Activated naive CD8-positive, alpha-beta T cell treated with anti-CD3 and anti-CD28 coated beads, Interleukin-2, amount 50 U/mL, for 24 hours (primary cell): ENCODE measurements at places on chromosomes 12 and 14.

DNA sequence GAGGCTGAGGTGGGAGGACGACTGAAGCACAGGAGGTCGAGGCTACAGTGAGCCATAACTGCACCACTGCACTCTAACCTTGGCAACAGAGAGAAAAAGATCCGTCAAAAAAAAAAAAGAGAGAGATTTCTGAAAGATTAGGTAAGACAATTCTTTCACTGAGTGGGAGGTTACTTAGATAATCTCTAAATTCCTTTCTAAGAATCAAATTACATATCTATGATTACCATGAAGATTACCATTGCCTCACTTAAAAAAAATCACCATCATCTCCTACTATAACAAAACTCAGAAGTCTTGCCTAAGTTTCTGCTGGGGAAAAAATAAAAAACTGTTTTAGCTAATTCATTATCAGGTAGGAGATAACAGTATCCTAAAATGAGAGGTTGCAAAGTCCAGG, 366.7 kb downstream of the DUSP6 start:
- no peak for DNase-seq

DNA sequence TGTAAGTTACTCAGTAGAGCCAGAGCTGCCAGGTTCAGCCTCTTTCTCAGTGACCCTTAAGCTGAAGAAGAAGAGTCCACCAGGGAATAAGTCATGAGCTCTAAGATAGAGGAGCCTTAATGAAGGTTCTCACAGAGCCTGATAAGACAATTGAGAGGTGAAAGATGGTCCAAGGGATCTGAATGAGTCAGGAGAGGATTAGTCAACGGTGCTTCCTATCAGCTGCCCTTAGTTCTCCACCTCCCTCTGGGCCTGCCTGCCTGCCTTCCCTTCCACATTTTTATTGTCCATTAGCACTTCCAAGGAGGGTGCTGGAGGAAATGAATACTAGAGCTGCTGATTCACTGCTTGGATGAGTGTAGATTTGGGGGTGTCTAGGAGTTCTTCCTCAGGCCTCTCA, 161.7 kb upstream of the RMST start:
- DNase-seq = no peak

DNA sequence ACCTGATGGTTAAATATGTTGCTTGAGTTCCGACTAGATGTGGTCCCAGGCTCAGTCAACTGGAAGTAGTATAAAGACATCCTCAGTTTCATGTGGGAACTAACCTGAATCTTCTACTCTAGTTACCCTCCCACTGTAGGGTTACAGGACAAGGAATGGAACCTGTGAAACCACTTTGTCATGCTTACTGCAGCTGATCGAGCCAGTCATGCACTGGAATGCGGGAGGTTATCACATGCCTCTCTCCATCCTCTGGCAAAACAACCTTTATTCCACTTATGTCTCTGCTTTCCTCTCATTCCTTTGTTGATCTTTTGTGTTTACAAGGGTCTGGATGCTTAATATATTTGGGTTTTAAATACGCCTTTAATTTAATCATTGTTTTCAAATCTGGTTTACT, 111.9 kb upstream of the DDHD1 start:
- DNase-seq = no peak

DNA sequence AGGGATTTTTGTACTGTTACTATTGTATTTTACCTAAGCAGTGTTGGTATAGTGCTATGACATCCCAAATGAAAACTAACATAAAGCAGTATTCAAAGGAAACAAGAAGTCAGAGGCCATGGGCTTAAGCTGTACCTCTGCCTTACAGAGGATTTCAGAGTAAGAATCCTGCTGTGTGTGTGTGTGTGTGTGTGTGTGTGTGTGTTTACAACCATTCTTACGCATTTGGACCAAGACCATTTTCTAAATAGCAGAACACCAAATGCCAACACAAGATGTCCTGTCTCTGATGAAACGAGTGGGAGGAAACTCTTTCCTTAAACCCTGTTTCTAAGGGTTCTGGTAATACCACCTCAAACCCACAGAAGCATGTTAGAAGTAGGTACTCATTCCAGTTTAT, 64.4 kb downstream of the PPP1R36 start:
- no peak for DNase-seq

DNA sequence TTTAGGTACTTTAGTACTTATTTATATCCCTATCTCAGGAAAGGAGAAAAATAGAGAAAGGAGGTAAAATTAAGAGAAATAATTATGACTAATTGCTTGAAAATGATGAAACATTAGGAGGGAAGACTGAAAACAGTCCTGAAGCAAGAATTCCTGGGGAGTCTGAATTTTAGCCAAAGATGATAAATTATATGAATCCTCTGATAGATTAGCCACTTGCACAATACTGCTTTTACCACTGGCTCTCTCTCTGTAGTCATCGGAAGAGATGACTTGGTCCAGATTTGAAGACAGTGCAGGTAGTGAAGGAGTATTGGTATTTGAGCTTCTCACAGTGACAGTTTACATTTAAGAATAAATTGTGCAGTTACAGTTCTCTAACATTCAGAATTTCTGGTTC, 83.8 kb upstream of the CLEC14A start:
- DNase-seq = no peak

DNA sequence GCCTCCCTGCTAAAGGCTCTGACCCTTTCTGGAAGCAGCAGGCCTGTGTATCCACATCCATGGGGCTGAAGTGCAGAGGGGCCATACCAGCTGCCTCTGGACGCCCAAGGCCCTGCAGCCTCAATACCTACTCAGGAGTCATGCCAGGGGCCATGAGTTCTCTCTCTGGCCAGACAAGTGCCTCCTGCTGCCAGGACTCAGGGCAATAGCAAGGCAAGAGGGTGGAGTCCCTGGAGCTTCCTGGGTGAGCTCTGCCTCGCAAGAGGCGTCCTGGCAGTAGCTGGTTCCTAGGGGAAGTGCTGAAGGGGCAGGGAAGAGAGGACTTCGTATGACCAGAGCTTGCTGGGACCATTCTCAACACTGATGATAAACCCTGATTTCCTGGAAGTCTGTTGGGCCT, 10.9 kb upstream of the ENDOU start:
- no peak for DNase-seq

- DNase-seq = no peak
Measured at GRCh38 chr14:39169541-39169900, 612 bp downstream of the TRAPPC6B start.

GRCh38 chr12:2110849-2111566, 58.2 kb downstream of the CACNA1C start:
- no peak for DNase-seq

GRCh38 chr12:57607958-57608663, 3.1 kb upstream of the ARHGEF25 start:
- DNase-seq = no peak

- no peak for DNase-seq
Measured at GRCh38 chr12:69533844-69534243, 51.4 kb upstream of the CCT2 start.

GRCh38 chr14:85317491-85318021, 212.4 kb upstream of the FLRT2 start:
- no peak for DNase-seq

DNA sequence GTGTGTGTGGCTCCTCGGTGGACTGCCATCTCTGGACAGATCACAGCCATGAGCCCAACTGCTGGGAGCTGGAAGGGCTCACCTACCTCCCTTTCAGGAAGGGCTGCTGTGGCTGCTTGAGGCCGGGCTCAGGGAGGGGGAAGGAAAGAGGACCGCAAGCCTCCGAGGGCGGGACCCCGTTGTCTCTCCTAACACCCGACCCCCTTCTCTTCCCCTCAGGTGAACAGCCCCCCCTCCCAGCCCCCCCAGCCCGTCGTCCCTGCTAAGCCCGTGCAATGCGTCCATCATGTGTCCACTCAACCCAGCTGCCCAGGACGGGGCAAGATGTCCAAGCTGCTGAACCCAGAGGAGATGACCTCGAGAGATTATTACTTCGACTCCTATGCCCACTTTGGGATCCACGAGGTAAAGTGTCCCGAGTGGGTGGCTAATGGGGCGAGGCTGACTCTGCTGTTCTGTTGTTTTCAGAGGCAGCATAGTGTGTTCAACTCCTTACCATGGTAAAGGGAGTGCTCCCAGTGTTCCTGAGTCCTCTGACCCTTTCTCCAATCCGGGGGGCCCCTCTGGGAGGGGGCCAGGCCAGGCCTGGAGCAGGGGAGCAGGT, 49.5 kb downstream of the PRMT8 start:
- DNase-seq = no peak

GRCh38 chr12:82757656-82758055, 71.0 kb downstream of the TMTC2 start:
- DNase-seq = no peak

GRCh38 chr12:121791671-121792551, 1.6 kb downstream of the RHOF start:
- peak; percentile 61 for DNase-seq

DNA sequence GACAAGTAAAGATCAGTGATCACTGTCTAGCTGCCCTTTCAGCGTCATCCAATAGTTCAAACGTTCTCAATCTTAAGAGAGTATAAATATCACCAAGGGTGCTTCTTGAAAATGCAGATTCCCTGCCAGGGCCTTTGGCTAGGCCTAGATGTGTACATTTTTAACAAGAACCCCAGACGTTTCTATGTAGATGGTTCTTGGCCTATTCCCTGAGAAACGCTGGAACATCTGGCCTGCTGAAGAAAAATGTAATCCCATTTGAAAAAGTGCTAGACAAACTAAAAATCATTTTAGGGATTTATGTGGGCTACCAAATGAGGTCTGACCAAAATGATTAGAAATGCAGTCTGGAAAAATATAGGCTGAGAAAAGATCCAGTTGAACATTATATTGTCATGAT, 231.7 kb downstream of the ADAMTS20 start:
- DNase-seq = no peak

GRCh38 chr12:47778881-47779280, 5.8 kb downstream of the SLC48A1 start:
- no peak for DNase-seq
